Activated CD8-positive, alpha-beta T cell treated with anti-CD3 and anti-CD28 coated beads for 36 hours (primary cell): ENCODE measurements at places on chromosomes 6 and 20. TPM values are rescaled to one million over a fixed set of nuclear protein-coding genes. Genes with fewer than 3 reads are reported as not detected.

Gene TULP4
- total RNA-seq = 18.5 TPM

Gene B4GALT5
- total RNA-seq = 16.8 TPM

Gene BEND3
- total RNA-seq = 6.3 TPM

Gene HLA-DQB1
- 6.9 TPM for total RNA-seq

Gene FITM2
- 2.1 TPM for total RNA-seq

Gene GHRH
- total RNA-seq = not detected

DNA sequence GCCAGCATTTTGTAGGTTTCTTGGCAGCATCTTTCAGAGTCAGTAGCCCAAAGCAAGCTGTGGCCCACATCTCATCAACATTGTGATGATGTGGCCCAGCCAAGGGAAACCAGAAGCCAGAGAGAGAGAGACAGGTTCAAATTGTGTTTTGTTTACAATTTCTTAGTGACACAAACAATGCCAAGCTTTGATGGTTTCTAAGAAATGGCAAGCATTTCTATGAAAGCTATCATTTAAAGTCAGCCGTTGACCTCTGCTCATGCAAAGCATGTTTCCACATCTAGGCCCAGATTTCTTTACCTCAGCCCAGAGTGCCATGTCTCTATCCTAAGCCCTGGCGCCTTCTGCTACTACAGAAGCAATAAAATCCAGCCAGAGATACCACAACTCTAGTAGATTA lies 32.9 kb downstream of the GCM1 start:
- DNase-seq = no peak

DNA sequence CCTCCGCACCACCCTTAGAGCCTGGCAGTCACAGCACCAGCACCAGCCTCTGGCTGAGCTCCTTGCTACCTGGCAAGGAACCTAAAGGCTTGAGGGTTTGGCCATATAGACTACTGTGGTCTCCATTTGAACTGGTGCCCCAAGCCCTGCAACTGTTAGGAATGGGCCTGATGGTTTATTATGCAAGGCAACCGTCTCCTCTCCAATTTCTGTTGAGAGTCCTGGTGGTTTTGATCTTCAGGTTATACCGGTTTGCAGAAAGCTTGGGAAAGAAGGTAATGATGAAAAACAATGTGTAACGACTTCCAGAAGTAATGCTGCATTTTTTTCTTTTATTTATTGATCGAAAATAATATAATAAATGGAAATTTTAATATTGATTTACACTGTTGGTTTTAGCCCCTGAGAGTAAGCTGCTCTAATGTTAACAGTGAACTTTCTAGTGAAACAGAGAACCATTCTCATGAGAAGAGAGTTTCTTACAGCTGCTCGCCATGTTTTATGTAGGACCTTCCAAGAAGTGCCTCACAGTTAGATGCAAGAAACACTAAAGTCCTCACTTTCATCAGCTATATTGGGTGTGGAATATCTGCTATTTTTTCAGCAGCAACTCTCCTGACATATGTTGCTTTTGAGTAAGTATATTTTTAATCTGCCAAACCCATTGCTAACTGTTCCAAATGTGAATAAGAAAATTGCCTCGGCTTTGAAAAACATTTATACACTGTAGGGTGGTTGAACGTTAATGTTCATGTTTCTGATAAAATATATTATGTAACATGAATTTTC lies 112.8 kb downstream of the ADGRG6 start:
- no peak for DNase-seq

DNA sequence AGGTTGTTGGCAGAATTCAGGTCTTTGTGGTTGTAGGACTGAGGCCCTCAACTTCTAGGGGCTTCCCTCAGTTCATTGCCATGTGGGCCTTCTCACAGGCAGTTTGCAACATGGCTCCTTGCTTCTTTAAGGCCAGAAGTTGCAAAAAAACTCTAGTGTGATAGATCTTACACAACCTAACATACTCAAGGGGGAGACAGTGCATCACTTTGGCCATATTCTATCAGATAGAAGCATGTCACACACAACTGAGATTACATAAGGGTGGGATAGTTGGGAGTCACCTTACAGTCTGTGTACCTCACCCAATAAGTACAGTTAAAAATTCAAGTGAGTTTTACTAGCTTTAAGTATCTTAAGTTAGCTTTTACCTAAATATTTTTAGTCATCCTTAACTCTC lies 1.6 kb downstream of the SIRPD start:
- no peak for DNase-seq

DNA sequence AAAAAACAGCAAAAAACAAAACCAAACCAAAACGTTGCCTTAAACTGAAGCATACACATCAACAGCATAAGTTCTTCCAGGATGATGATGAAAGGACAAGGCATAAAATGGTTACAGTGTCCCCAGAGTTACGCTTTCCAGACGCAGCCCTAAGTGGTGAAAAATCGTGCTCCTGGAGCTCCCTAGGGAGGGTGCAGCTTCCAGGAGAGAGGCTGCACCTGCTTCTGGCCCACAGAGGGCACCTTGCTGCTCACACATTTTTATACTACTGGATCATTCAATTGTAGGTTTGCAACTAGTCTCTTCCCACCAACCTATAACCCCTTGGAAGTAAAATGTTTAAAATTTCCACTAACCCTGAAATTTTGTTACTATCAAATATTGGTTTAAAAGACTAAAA lies 115.0 kb downstream of the PRKN start:
- DNase-seq = no peak

DNA sequence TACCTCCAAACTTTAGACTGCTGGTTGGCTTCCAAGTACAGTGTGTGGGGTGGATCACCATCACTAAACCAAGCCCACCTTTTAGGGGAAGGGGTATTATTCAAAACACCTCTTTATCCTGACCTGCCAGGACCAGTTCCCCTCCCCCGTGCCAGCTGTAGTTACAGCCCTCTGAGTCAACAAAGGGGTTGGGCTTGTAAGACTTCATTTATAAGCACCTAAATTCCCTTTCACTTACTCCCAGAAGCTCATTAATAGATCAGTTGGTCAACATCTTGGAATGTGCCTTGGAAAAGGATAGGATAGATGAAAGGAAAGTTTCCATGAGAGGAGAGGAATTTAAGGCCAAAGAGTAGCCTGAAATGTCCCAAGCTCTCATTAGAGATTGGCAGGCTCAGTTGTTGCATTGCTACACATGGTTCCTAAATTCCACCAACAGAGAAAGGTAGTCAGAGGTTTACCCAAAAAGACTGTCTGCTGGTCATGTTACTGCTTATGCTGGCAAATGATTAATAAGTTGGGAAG lies 59.2 kb downstream of the TNFAIP3 start:
- DNase-seq = peak; percentile 77

DNA sequence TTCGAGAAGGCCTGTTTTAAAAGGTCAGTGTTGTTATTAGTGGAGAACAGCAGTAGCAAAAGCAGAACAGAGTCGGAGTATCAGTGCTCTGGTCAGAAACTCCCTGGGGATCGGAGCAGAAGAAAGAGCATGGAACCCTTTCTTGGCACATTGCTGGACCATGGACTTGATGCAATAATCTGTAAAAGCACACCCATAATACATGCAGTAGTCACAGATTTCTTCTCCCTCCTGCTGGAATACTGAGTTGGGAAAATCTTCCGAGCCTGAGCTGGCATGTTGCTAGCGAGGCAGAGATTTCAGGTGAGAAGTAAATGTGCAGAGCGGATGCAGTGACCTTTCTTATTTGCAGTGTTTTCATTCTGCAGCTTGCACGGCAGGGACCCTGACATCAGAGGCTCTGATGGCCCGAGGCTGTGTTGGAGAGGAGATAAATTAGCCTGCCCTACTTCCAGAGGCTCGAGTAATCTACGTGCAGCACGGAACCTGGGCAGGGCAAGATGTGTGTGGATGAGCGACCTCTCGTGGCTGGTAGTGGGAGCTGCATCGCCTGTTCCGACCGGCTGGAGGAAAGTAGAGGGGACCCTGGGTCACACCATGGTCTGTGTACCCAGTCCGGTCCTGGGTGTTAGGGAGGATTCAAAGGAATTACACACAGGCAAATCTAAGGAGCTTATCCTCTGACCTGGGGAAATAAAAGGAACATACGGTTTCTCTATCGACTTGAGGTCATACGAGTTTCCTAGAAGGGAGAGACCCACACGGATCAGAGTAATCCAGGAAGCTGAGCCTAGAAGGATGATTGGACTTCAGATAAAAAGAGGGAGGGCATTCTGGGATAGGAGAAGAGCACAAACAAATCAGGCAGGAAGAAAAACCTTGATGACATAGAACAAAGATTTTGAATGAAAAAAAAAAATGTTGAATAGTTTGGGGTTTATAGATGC lies 137.0 kb upstream of the STMND1 start:
- DNase-seq = peak; percentile 82

DNA sequence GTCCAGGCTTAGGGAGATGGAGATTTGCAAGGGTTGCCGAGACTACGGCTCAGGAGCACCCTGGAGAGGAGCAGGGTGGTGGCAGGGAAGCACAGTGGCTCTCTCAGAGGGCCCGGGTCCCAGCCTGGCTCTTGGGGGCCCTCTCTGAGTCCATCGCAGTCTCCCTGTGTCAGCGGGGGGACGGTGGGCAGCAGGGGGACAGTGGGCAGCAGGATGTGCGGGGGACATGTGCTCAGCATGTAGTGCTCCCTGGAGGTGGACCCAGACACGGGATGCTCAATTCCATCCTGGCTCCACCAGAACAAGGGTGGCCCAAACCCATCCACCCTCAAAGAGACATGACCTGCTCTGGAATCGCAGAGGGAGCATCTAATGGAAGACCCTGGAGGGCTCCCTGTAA lies 43.0 kb upstream of the ZBP1 start:
- no peak for DNase-seq

DNA sequence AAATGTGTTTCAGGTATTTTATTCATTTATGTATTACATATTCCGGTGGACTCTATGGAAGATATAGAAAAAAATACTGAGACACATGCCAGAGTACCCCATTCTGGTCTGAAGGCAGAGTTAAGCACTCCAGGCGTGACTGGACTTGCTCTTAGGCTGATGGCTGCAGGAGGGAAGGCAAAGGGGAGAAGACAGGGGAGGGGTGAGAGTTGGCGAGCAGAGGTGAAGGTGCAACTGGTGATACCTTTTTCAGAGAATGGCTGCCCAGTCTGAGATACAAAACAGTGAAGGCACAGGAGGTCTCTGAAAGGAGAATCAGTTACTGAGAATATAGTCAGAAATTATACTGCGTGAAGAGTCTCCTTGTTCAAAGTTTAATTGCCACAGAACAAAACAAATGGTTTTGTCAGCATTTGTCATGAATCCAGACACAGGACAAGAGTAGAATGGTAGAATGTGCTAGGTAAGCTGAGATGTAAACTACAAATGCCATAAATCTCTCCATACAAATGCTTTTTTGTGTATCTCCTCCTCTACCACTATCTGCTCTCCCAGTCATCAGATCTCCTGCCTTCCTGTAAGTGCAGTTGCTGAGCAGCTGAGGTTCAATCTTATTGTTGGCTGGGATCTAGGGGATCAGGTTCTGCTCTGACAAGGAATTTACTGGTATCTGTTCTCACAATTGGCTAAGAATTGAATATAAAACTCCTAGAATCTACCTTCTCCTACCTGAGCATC lies 104.2 kb upstream of the DST start:
- no peak for DNase-seq

DNA sequence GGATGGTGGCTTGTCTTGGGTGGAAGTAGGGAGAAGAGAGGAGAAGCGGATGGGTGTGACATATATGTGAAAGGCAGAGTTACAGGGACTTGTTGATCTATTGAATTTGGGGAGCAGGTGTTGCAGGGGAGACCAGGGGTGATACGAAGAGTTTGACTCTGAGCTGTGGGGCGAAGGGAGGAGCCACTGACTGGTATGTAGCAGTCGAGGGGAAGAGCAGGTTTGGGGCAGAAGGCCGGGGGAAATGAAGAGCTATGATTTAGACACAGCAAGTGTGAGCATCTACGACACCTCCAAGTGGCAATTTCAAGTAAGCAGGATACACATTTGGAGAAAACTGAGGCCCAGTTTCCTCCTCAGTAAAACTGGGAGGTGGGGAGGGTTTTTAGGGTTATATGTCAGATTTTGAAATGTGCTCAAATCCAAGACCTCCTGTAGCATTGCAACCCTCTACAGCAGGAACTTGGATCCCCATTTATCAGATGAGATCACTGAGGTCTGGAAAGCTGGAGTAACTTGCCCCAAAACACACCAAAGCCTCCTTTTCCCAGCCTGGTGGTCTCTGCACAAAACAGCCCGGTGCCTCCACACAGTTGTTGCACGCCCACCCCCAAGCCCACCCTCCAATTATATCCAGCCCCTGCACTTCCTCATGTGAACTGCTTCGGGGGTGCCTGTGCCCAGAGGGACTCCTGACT lies 137.8 kb downstream of the PREX1 start:
- no peak for DNase-seq

DNA sequence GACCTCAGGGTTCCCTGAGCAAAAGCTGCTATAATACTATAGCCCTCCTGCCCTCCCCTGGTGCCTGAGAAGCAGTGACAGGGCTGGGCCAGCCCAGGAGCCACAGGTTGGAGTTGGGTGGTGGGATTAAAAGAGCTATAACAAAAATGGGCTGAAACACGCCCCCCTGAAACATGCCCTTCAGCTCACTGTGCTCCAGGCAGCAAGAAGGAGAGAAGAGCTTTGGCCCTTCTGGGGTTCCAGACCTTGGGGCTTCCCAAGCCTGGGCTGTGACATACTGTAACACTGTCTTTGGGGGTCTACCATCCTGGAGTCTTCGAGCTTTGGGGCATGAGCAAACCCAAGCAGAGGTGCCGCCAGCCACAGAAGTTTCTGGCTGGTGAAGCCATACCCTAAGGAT lies 129.2 kb downstream of the HTR1B start:
- no peak for DNase-seq

DNA sequence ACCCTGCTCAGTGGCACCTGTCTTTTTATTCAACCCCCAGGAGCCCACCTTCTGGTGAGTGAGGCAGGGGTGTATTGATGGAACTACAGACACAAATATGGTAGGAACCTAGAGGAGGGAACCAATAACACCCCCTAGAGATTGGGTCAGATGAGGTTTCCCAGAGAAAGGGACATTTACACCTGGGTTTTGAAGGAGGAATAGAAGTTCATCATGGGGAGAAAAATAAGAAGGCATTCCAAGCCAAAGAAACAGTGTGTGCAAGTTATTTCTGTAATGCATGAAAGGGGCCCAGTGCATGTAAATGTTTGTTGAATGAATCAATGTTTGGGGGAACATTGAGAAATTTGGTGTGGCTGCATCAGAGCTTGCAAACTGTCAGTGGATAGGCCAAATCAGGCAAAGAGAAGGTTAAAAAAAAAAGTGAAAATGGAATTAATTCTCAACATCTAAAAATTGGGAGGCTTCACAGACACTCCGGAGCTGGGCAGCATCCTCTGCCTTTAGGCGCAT lies 11.1 kb upstream of the KIAA1755 start:
- no peak for DNase-seq

GRCh38 chr20:20017844-20018185 lies 653 bp downstream of the NAA20 start:
- DNase-seq = peak; percentile 43

GRCh38 chr20:8898823-8899222 lies 170.1 kb upstream of the PLCB4 start:
- DNase-seq = no peak
